ENCODE measurements at places on chromosomes 16 and 17.

DNA sequence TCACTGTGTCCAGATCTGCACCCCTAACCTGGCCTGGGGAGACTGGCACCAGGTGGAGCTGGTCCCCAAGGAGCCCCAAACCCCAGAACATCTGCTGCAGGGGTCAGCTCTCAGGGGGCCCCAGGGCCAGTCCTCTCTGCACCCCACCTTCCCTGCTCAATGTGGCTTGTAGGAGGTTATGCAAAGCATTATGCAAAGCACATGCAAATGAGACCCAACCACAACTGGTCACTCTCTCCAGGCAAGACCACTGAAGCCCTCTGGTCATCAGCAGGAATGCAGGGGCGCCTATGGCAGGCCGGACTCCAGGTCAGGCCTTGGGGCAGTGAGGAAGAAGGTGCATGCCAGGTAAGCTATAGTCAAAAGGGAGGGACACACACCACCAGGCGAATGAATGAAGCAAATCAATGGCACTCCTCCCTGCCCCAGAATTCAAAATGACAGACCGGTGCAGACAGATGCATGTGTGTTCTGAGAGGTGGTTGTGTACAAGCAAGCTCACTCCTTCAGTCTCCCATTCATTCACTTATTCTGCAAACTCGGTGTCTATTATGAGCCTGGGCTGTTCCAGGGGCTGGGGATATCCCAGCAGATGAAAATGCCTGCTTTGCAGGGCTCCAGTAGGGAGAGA lies 48.0 kb downstream of the TMEM235 start:
- no peak for DNase-seq
- no peaks in the 10 kb centered on the region for H3K36me3 ChIP-seq
- no peak overlapping the region for H3K27ac ChIP-seq
- H3K4me3 ChIP-seq, result no peak overlapping the region
- no peaks in the 10 kb centered on the region for H3K4me1 ChIP-seq

DNA sequence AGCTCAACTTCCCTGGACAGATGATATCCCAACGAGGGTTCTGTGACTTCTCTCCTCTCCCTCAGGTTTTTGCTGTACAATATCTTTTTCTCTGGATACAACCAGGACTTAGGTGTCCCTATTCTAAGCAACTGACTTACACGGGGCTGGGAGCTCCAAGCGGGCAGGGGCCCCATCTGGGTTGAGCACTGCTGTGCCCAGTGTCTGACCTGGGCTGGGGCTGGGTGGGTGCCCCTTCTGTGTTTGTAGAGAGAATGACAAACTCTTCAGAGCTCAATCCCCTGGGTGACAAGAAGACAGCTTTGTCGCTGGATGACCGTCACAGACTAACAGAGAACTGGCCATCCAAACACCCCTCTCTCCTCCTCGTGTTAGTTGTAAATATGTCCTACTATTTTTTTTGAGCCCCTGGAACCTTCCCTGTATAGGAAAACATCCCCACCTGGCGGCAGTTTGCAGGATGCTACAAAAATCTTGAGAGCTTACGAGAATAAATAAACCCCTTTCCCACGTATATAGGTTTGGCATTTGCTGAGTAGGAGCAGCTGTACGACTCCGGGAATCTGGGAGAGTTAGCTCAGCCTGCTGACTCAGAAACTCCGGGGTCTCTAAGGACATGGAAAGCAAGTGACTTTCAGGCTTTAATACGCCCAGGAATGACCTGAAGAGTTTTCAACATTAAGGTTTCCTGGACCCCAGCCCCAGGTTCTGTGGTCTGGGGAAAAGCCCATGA lies 23.7 kb upstream of the RCVRN start:
- peaks cover 11% of the 10 kb centered on the region for H3K4me1 ChIP-seq
- H3K36me3 ChIP-seq, result peaks cover 19% of the 10 kb centered on the region
- H3K27ac ChIP-seq, result no peak overlapping the region
- no peaks in the 10 kb centered on the region for H3K27me3 ChIP-seq

DNA sequence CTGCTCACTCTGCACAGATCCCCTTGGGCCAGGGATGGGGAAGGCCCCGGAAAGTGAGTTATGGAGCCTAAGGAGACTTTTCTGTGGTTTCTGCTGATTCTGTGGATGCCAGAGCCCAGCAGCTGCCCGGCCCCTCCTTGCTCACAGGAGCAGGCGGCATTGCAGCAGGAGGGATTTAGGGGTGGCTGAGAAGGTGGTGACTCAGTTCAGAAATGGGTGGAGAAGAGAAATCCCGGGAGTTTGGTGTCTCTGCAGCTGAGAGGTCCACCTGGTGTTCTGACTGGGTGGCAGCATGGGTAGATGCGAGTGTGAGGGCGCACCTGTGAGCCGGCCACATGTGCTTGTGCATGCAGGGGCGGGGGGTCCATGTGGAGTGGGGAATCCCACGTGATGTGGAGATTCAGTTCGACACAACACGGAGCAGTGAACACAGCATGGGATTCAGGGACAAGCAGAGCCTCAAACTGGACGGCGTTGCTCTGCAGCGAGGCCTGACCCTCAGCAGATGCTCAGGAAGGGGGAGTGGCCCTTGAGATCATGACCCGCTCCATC lies 16.0 kb upstream of the SPPL2C start:
- no peaks in the 10 kb centered on the region for H3K27me3 ChIP-seq
- H3K4me1 ChIP-seq, result peaks cover 25% of the 10 kb centered on the region
- DNase-seq, result no peak
- peaks cover 10% of the 10 kb centered on the region for H3K36me3 ChIP-seq

- H3K36me3 ChIP-seq, result no peaks in the 10 kb centered on the region
- H3K27ac ChIP-seq, result peak overlapping the region; percentile 98
- H3K27me3 ChIP-seq, result no peaks in the 10 kb centered on the region
- no peak for DNase-seq
- peak overlapping the region; percentile 98 for H3K4me3 ChIP-seq
Observed at GRCh38 chr16:28925386-28926228, 569 bp upstream of the RABEP2 start.

DNA sequence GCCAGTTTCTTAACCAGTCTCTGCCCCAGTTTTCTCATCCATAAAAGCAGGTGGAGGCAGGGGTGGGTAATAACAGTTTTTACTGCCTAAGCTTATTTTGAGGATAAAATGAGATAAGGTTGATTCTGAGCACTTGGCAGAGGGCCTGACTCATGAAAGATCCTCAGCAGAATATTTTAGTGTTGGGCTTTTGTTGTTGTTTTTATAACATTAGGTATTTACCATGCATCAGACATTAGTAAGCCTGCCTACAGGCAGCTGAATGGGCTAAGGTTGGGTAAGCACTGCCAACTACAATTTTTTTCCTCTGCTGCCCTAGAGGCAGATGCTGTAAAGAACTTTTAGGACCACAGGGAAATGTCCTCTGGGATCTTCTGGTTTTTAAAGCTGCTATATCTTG lies 43.1 kb downstream of the SCNN1G start:
- no peaks in the 10 kb centered on the region for H3K36me3 ChIP-seq
- H3K27me3 ChIP-seq, result no peaks in the 10 kb centered on the region
- DNase-seq, result no peak
- no peaks in the 10 kb centered on the region for H3K4me1 ChIP-seq
- no peak overlapping the region for H3K4me3 ChIP-seq

DNA sequence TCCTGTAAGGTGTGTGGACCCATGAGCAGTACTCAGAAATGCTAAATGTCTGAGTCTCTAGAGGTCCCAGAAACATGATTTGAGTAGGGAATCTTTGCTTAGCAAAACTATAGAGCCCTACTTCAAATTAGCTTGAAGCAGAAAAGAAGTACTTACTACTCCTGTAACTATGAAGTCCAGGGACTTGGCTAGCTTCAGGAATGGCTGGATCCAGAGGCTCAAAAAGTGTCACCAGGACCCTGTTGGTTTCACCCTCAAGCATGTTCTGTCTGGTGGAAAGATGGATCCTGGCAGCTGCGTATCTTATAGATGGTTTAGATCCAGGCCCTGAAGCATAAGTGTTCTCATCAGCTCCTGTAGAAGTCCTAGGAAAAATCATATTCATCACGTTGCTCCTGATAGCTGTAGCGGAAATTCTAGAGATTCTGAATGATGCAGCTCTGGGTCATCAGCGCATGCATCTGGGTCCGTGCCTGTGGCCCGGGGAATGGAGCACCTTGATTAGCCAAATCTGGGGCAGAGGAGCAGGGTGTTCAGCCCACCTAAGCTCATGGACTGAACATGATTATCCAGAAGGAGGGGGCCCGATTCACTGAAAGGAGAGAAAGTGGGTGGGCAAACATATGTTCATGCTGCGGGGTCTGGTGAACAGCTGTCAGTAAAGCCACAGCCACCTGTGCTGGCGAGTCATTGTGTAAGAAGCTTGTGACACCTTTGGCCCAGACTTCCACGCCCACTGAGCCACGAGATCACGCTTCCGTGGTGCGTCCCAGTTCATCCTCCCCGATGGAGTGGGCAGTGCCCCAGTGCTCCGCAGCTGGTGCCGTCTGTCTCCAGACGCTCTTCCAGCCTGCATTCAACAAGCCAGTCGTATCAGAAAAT lies 260.6 kb downstream of the CPPED1 start:
- no peaks in the 10 kb centered on the region for H3K27me3 ChIP-seq
- H3K36me3 ChIP-seq, result no peaks in the 10 kb centered on the region

All from spinal cord (tissue), 10 donors.